ENCODE measurements at places on chromosomes 13 and 19.

DNA sequence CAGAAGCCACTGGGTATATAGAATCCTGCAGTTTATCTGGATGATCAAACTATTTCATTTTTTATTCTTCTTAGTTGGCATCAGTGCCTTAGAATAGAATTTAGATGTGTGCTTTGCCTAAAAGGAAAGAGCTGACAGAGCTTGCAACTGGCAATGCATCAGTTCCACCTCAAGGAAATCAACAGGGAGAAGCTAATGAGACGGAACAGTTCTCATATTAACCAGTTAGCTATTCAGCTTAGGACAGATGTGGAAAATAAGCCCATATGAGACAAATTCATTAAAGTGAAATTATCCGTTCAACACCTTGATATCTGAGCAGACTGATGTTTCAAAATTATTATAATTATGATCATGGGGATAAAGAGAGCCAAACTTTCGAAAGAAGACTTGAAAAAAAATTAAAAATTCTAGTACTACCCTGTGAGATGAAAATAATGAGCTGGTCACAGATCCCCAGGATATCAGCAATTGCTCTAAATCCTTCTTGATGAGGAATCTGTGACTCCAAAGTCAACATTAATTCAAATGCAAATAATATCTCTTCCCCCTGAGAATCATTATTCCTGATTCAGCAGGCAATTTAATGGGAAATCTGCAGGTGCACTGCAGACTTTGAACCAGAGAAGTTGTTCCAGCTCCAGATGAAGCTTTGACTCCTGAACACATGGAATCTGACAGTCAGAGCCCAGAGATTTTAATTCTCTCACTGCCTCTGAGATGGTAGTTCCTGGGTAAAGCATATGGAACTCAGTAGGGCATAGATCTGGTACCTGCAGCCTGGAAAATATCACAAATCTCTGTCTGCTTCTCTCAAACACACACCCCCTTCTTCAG, 486.8 kb downstream of the FOXO1 start:
- no peak for DNase-seq

- DNase-seq, result no peak
Measured at GRCh38 chr19:31402529-31403316, 53.5 kb upstream of the TSHZ3 start.

GRCh38 chr19:12513531-12514061, 29.0 kb upstream of the ZNF709 start:
- no peak for DNase-seq

- no peak for DNase-seq
Measured at GRCh38 chr19:11574689-11575088, 2.8 kb downstream of the ACP5 start.

DNA sequence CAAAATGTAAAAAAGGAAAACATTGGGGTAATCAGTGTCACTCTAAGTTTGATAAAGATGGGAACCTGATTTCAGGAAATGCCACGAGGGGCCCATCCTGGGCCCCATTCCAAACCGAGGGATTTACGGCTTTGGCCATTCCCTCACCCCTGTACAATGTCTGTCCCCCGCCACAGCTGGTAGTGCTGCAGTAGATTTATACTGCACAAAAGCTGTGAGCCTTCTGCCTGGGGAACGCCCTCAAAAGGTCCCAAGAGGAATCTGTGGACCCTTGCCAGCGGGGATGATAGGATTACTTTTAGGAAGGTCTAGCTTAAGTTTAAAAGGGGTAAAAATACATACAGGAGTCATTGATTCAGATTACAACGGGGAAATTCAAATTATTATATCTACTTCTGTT, 173.4 kb upstream of the SGCG start:
- DNase-seq, result no peak

Measured in esophagus squamous epithelium (tissue), 5 donors.